IMR-90 (cell line): ENCODE measurements at places on chromosomes 6 and 20. TPM values are rescaled to one million over a fixed set of nuclear protein-coding genes. Genes with fewer than 3 reads are reported as not detected.

Gene OR2W1
- total RNA-seq, result not detected in 2 replicates

DNA sequence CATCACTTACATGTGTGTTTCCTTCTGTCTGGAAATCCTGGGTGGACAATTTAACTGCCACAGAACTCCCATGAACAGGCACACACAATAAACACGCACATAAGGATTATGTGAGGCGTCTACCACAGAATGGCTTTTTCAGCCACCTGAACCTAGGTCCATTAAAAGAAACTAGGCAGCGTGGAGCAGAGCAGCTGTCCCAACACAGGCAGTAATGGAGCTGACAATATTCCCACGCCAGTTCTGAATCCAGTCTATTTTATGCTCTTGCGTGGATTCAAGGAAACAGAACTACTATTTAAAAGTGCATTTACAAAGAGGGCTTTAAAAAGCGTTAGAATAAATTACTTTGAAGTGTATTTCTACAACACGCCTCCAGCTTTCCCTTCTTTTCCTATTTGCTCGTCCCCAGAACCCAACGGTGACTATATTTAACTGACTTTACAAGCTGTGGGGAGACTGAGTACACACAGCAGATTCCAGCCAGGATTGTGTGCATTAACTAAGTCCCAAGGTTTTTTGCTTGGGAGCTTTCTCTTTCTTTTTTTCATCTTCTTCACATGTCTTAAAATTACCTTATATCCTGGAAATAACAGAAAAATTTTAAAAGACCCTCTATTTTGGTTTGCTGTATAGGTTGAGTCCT lies 95.9 kb downstream of the GMDS start:
- no peak for DNase-seq

DNA sequence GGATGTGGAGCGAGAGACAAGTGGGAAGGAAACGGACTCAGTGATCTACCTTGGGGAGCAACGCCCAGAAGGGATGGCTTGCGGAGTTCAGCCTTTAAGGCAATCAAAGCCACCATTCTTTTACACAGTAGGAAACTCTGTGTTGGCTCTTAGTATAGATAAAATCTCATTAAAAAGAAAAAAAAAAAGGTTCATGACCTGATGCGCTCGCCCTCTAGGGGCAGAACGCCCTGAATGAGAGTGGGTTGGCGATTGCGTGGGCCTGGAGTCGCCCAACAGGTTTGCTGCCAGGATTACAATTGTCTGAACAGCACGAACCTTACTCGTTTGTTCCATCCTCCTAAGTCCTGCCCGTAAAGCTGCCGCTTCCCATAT lies 1.2 kb downstream of the TPD52L1 start:
- no peak for DNase-seq

DNA sequence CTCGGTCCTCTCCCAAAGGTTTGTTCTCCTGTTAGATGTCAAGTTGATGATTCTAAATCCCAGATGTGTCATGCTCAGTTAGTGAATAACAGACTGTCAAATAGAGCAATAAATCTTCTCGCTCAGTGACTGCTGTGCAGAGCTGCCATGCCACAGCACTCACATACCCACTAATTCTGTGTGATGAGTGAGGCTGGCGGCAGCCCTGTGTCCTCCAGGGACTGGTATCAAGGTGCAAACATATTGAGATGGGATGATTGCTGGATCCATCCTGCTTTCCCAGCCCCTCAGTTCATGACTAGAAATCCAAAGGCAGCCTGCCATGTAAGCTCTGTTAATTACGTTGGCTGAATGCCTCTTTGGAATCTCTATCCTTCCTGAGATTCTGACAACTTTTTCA lies 103.9 kb downstream of the OLIG3 start:
- DNase-seq, result no peak

Gene EYA4
- total RNA-seq, result 11.1 and 11.9 TPM in 2 replicates

GRCh38 chr20:4689220-4689619 lies 32.5 kb upstream of the PRND start:
- no peak for DNase-seq

Gene CDSN
- total RNA-seq, result not detected in 2 replicates

GRCh38 chr6:130973521-130974277 lies 89.3 kb downstream of the EPB41L2 start:
- DNase-seq, result no peak

Gene RNF39
- total RNA-seq, result not detected in 2 replicates

- DNase-seq, result no peak
Observed at GRCh38 chr6:160260803-160261450, 2.3 kb upstream of the SLC22A2 start.

DNA sequence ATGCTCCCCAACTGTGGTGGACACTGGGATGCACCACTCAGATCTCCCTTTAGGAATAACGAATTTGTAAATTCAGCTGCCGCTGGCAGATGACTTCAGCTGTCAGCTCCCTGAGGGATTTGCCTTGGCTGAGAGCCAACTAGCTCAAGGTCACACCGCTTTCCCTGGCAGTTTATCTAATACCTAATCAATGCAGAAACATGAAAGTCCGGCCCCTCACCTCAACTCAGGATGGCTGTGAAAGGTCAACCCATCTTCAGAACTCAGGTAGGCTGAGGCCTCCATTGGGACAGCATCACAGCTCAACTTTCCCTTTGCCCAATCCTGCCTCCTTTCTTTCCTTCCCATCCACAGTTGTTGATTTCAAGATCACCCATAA lies 22.8 kb upstream of the SCGN start:
- no peak for DNase-seq

Gene CFAP206
- under 0.01 and 0.28 TPM in 2 replicates for total RNA-seq

DNA sequence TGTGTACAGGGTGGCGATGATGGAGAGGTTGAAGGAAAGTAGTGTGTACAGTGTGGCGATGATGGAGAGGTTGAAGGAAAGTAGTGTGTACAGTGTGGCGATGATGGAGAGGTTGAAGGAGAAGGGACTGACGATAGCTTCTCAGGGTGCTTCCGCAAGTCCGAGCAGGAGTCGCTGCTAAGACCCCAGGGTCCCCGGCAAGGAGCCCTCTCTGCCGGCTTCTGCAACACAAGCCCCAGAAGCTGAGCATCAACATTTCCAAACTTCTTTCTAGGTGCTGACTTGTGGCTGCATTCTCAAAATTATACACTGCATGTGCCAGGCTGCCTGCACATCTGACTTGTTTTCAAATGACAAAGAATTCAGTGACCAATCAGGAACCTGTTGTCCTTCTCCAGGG lies 47.8 kb upstream of the NXT1 start:
- DNase-seq, result no peak

GRCh38 chr6:157579467-157580031 lies 198.6 kb downstream of the ZDHHC14 start:
- no peak for DNase-seq

Gene SOBP
- 0.72 and 1.1 TPM in 2 replicates for total RNA-seq

Gene BMP6
- total RNA-seq, result 0.18 and 0.28 TPM in 2 replicates

- no peak for DNase-seq
Observed at GRCh38 chr6:17193106-17193775, 87.9 kb upstream of the RBM24 start.

Gene SMOC2
- not detected in 2 replicates for total RNA-seq

GRCh38 chr6:88566746-88567534 lies 396.5 kb downstream of the RNGTT start:
- no peak for DNase-seq

- DNase-seq, result no peak
Observed at GRCh38 chr6:143090314-143091044, 29.8 kb downstream of the AIG1 start.

GRCh38 chr6:163417595-163417994 lies 3.1 kb downstream of the QKI start:
- no peak for DNase-seq

DNA sequence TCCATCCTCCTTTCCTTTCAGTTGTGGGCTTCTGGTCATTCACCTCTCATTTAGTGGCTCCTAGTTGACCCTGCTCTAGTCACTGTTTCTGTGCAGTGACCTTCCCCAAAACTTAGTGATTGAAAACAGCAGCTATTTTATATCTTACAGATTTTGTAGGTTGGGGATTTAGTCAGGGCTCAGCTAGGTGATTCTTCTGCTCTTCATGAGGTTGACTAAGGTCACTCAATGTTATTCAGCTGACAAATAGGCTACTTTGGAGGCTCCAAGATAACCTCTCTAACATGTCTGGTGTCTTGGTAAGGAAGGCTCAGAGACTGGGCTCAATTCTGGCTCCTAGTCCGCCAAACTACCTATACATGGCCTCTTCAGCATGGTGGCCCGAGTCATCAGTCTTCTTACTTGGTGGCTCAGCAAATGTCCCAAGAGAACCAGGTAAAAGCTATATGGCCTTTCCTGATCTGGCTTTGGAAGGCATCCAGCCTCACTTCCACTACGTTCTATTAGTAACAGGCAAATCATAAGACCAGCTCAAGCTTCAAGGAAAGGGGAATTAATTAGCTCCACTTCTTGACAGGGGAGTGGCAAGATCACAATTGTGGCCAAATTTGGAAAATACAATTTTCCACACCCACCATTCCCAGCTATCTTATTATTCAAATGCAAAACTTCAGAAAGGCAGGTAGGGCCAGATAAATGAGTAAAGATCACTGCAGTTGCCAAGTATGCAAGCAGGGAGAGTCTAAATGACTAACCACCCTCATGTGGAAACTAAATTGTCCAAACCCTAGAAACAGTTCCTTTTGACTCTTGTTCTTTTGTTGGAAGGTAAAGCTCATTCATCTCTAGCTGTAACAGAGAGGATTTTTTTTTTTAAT lies 50.5 kb upstream of the LTV1 start:
- DNase-seq, result no peak

DNA sequence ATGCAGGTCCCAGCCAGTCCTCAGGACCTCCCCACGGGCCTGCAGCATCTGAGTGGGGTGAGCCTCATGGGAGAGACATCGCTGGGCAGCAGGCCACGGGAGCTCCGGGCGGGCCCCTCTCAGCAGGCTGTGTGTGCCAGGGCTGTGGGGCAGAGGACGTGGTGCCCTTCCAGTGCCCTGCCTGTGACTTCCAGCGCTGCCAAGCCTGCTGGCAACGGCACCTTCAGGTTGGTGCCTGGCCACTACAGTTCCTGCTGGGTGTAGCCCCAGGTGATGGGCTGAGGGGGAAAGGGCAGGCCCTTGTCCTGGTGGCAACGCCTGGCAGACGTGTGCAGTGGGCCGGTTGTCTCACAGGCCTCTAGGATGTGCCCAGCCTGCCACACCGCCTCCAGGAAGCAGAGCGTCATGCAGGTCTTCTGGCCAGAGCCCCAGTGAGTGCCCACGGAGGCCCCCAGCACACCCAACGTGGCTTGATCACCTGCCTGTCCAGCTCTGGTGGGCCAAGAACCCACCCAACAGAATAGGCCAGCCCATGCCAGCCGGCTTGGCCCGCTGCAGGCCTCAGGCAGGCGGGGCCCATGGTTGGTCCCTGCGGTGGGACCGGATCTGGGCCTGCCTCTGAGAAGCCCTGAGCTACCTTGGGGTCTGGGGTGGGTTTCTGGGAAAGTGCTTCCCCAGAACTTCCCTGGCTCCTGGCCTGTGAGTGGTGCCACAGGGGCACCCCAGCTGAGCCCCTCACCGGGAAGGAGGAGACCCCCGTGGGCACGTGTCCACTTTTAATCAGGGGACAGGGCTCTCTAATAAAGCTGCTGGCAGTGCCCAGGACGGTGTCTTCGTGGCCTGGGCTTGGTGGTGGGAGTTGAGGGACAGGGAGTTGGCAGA lies 787 bp upstream of the TNFRSF6B start:
- DNase-seq, result no peak

DNA sequence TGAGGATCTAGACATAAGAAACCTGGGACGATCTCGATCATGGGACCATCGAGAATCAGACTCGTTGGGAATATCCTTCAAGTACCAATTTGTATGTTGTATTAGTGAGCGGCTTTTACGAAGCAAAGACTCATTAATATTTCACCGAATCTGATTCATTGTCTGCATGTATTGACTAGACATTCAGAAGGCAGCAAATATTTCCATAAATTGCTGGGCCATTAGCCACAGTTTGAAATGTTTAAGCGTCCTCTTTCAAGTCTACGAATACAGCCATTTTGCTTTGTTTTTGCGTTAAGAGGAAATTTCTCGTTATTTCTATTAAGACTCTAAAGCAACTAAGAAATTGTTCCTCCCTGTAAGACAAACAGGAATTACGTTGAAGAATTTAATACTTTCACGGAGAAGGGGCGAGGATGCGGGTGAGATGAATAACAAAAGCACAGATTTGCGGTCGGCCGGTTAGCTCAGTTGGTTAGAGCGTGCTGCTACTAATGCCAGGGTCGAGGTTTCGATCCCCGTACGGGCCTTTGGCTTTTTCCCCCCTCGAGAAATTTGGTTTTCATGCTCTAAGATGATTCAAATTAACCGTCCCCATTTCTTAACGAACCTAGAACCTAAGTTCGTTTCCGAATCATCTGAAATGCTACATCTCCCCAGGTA lies 18.5 kb downstream of the POM121L2 start:
- peak; percentile 69 for DNase-seq
